ENCODE measurements at places on chromosomes 4 and X.

DNA sequence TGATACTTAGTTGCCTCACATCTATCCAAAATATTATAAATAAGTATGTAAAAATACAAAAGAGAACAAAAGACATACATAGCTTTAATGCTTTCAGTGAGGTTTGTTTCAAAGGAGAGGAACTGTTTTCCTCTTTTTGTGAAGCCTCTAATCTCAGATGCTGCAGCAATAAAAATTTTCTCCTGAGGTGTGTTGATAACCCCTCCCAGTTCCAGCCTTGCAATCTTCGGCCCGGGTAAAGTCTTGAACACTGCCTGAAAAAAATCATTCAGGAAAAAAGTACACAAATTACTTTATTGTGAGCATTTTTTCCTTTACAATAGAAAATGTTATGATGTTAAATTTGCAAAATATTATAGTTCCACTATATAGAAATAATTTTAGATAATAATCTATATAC lies 8.8 kb downstream of the BBS7 start:
- no peak for DNase-seq

GRCh38 chr4:46392421-46392820 lies 2.5 kb upstream of the GABRA2 start:
- DNase-seq: peak; percentile 51

DNA sequence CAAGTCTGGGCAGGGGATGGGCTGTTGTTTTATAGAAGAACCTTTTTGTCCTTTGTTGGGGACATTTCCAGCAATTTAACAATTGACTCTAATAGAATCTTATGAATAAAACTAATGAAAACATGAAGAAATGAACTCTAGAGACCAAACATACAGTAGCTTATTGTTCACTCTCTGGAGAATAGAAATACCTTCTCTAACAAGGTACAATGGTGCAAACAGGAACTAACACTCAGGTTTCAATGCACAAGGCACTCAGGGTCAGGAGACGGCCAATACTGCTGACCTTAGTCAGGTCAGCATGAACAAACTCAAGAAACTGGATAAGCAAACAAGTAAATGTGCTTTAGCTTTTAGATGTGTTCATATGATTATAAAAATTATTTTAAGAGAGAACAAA lies 39.6 kb upstream of the FBXW7 start:
- peak; percentile 40 for DNase-seq

DNA sequence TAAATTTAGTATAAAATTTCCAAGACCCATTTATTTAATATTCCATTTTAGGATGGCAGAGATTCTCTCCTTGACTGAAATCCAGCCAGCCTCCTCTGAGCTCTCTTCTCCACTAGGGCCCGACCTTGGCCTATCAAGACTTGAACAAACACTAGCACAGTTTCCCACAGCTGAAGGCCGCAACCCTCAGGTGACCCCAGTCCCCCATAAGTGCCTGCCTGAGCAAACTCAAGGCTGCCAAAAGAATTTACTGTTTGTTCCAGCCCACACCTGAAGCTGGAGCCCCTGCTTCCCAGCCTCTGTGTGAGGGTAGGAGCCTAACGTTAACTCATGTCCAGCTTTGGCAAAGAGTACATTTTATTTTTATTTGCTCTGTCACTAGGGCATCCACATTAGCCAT lies 629.0 kb upstream of the ZFP42 start:
- no peak for DNase-seq

- no peak for DNase-seq
These were observed 1.3 kb downstream of the DCAF12L1 start for GRCh38 chrX:126551306-126551705.

DNA sequence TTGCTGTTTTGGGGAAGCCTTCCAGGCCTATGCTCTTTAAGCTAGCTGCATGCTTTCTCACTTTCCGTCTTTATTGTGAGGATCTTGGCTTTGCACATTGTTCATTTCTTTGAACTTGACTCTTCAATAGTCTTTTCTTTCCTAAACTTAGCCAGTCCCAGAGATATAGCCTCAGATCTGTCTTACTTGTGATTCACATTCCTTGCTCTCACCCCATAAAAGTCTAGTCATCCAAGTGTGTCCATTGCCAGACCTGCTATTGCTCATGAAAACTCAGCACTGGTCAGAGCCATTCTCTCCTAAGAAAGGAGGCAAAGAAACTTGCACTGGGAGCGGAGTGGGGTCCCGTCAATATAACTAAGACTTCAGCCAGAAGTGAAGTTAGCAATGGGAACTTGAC lies 275.0 kb upstream of the CTSO start:
- no peak for DNase-seq

DNA sequence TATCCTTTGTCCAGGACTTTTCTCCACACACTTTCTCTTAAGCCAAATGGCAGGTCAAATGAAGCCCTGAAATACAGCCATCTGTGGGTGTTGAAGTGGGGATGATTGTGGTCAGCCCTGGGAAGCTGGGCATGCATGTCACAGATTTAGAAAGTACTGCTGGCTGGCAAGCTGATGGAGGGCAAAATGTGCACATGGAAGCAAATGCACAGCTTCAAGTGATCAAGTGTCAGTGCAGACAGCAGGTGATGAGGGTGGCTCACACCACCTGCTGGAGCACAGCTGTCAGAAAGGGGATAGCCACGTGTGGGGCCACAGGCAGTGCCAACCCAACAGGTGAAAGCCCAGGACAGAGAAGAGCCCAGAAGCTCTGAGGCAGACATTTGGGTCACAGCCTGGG lies 40.3 kb upstream of the ATXN3L start:
- no peak for DNase-seq

- no peak for DNase-seq
These were observed 50.0 kb downstream of the LGI2 start for GRCh38 chr4:24980740-24981139.

GRCh38 chrX:124573468-124573867 lies 227.1 kb downstream of the SH2D1A start:
- DNase-seq: no peak

GRCh38 chr4:95249426-95250021 lies 299.2 kb downstream of the UNC5C start:
- no peak for DNase-seq

DNA sequence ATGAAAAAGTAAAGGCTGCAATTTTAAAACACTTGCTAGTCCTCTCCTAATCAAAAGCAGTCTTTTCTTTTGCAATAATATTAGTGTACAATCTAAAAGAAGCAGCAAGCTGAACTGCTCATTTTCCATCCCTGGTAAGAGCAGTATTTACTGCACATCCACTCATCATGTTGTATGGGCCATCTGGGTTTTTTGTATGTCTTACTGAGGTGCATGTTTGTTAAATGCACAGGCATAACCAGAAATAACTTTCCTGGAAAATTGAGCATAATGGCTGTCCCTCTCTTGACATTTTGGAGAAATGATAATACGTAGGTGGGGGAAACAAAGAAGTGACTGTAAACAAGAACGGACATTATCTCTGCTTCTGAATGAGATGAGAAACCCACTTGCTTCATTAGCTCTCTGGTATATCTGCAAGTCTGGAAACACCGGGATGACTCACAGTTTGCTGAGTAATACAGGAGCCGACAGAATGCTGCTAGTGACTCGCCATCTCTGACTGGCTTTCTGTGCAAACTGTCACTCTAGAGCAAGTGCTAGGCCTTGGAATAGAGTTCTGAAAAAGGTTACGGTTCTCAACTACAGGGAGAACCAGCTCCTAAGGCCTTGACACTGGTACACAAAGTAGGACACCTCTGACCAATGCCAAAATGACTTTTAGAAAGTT lies 85.7 kb upstream of the MTM1 start:
- peak; percentile 66 for DNase-seq

- DNase-seq: no peak
These were observed 37.1 kb upstream of the LEF1 start for GRCh38 chr4:108205859-108206258.

GRCh38 chr4:129668092-129668491 lies 572.1 kb downstream of the C4orf33 start:
- no peak for DNase-seq

GRCh38 chr4:124462954-124463828 lies 249.3 kb downstream of the ANKRD50 start:
- no peak for DNase-seq

DNA sequence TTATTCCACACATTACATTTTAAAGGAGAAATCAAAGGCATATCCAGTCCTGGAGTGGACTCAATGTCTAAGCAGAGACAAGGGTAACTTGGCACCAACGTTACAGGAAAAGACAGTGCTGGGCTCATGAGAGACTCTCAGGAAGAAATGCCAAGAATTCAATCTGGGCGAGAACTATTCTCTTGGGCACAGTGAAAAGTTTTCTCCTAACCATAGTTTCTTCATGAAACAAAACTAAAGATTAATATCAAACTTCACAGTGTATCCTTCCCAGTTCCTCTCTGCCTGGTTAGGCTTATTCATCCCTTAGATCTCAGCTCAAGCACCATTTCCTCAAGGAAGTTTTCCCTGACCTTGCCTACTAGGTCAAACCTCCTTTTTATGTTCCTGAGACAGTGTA lies 109.4 kb upstream of the TLL1 start:
- DNase-seq: no peak

DNA sequence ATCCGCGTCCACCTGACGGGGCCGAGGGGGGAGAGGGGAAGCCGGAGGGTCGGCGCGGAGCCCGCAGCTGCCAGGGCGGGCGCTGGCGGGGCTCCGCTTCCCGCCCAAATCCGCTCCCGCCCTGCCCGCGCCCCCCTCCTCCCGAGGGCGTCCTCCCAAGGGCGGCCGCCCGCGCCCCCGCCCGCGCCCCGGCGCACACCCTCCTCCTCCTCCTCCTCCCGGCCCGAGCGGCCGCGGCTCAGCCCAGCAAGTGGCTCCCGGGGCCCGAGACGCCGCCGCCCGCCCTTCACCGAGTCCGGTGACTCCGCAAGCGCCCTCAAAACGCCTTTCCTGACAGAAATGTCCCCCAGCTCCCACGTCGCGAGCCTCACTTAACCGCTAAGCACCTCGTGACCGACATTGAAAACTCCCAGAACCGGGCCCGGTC lies 487 bp downstream of the HMGB2 start:
- no peak for DNase-seq

DNA sequence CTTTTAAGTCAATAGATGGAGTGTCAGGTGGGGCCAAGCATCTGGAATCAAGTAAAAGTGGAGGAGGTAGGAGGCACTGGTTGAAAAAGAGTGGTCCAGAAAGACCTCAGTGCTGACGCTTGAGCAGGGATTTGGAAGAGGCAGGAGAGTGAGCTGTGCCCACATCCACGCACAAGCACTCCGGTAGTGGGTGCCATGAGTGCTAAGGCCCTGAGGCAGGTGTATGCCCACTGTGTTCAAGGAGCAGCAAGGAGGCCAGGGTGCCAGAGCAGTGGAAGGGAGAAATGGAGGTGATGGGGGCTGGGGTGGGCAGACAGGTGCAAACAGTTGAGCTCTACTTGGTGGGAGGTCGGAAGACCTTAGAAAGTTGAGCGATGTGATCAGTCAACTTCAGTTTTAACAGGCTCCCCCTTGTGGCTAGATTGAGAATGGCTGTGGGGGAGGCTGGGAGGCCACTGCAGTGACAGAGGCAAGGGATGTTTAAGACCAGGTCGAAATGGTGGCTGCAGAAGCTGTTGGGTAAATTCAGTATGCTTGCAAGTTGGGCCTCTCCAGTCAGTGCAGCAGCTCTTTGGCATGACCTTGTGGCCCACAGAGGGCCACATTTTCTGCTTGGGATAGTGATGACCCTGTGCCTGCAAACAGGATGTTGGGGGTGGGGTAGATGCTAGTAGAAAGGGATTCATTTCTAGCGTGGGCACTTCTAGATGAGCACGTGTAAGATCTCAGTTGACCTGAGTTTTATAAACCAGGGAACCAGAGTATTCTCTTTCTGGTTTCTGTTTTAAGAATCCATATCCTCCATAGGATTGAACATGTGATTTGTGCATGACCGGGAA lies 12.7 kb downstream of the TKTL1 start:
- peak; percentile 27 for DNase-seq

GRCh38 chr4:74319470-74319869 lies 11.2 kb downstream of the EPGN start:
- DNase-seq: no peak

- DNase-seq: no peak
These were observed 41.8 kb downstream of the GASK1B start for GRCh38 chr4:158131027-158131426.

DNA sequence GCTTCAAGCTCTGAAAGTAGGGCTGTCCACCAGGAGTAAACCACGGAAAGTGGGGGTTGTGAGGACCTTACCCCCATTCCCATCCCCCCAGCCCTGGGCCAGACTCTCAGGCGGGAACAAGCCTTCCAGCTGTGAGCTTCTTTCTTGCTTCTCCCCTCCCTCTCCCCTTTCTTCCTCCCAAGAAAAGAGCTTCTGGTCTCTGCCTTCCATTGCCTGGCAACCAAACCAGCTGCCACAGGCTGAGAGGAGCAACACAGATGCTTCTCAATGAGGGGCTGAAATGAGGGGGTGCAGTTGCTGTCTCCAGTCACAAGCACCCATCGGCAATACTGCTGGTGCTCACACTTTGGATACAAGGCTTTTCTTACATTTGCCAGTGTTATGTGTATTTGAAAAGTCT lies 72.5 kb downstream of the SLC16A2 start:
- no peak for DNase-seq
